ENCODE measurements at places on chromosomes 12 and 14.

DNA sequence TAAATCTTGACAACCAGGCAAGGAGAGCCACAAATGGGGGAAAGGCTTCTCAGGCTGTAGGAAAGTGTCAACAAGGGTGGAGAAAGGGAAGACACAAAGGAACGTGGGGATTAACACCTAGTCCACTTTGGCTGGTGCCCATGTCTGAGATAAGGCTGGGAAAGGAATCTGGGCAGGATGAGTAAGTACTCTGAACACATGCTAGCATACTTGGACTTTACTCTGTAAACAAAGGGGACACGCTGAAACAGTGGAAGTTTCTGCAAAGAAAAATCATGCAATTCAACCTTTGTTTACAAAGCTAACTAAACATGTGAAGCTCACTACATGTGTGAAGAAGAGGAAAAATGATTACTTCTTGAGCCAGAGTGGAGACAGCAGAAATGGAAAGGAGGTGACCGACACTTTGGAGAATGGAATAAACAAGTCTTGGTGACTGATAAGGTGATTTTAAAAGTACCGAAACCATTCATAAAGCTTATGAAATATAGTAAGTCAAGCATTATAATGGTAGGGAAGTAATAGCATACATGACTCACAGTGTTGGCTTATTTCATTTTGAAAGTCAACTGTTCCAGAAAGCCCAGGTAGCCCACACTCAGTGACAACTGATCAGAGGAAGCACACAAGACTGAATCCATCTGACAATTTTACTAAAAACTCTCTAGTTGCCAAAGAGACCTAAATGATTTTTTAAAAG lies 13.2 kb downstream of the CPNE8 start:
- DNase-seq: no peak

DNA sequence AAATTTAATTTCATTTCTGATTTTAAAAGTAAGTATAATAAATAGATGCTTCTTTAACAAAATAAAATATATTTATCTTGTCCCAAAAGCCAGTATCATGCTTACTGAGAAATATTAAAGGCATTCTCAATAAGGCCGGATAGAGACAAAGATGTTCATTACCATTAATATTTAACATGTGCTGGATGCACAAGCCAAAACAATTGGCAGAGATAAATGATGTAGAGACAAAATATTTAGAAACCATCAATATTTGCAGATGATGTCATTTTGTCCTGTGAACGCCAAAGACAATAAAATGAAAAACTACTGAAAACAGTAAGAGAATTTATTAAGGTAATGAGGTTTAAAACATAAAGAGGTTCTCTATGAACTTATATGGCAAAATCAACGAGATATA lies 313.5 kb downstream of the ITPR2 start:
- DNase-seq: no peak

GRCh38 chr14:65210118-65210821 lies 108.0 kb upstream of the MAX start:
- DNase-seq: no peak

DNA sequence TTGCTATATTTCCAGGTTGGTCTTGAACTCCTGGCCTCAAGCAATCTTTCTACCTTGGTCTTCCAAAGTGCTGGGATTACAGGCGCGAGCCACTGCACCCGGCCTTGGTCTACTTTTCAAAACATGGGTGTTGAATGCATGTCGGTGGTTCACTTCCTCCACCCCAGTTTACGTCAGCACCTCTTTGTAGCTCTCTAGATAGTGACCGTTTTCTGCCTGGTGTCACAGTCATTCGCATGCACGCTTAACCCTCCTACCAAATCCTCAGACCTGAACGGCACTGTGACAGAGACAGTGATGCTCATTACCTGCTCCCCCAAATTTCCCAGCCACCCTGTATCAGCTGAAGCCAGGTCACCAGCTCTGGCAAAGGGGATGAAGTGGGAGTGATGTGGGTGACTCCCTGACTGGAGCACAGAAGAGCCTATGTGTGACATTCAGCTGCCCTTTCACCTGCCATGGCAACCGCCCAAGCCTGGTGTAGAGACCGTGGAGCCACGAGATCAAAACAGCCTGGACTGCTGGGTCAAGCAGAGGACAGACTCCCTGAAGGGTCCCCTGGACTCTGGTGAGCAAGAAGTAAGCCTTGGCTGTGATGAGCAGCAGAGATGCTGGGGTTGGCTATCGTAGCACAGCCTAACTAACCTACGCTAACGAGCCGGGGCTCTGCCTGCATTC lies 66.2 kb upstream of the GPR68 start:
- DNase-seq: no peak

GRCh38 chr12:116382686-116383530 lies 105.4 kb upstream of the MED13L start:
- DNase-seq: no peak

GRCh38 chr14:61179061-61179690 lies 102.0 kb downstream of the TMEM30B start:
- DNase-seq: no peak

DNA sequence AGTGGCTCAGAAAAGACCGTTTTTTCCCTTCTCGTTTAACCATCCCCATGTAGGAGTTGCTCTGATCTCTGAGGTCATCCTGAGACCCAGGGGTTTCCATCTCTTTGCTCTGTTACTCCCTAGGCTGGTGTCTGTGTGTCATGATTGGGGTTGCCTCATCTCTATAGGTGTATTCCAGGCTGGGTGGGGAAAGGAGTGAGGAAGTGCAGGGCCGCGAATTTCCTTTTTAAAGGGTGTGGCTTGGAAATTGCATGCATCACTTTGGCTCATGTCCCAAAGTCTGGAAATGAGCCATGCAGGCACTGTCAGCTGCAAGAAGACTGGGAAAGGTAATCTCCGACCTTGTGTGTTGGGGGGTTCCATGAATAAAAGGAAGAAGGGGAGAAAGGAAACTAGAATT lies 201.9 kb downstream of the AACS start:
- DNase-seq: no peak

- DNase-seq: no peak
These were observed 759.6 kb upstream of the TMEM132C start for GRCh38 chr12:127507341-127507740.

GRCh38 chr12:56158926-56159461 lies 835 bp downstream of the MYL6 start:
- no peak for DNase-seq
